Kidney (tissue), 22 donors: ENCODE measurements at places on chromosomes 7 and 10. TPM values are rescaled to one million over a fixed set of nuclear protein-coding genes. Genes with fewer than 3 reads are reported as not detected.

KLHL7 gene
- total RNA-seq: 20.6 TPM

TBXAS1 gene
- 33.6 TPM for total RNA-seq

DNA sequence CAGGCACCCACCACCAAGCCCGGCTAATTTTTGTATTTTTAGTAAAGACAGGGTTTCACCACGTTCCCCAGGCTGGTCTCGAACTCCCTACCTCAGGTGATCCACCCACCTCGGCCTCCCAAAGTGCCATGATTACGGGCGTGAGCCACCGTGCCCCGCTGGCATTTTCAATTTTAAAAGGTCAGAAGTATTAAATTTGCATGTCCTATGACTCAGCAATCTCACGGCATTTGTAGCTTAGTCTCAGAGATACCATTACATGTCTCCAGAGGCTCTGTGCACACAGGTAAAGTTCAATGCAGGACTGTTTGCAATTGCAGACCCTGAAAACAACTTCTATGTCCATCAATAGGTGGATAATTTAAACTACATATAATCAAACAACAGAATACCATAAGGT, 99.2 kb downstream of the DLG5 start:
- H3K4me3 ChIP-seq: no peak overlapping the region
- H3K27me3 ChIP-seq: no peaks in the 10 kb centered on the region
- no peaks in the 10 kb centered on the region for H3K36me3 ChIP-seq
- H3K27ac ChIP-seq: no peak overlapping the region
- DNase-seq: peak; percentile 7

GRCh38 chr10:90849956-90850749, 7.7 kb downstream of the HTR7 start:
- peaks cover under 1% of the 10 kb centered on the region for H3K27me3 ChIP-seq
- no peak overlapping the region for H3K27ac ChIP-seq
- no peak overlapping the region for H3K4me3 ChIP-seq
- H3K4me1 ChIP-seq: no peaks in the 10 kb centered on the region
- H3K36me3 ChIP-seq: no peaks in the 10 kb centered on the region

UTF1 gene
- total RNA-seq: not detected

PLXDC2 gene
- total RNA-seq: 42.1 TPM

TMEM209 gene
- 29.0 TPM for total RNA-seq

NAT16 gene
- total RNA-seq: not detected

NPC1L1 gene
- total RNA-seq: 0.88 TPM

DNA sequence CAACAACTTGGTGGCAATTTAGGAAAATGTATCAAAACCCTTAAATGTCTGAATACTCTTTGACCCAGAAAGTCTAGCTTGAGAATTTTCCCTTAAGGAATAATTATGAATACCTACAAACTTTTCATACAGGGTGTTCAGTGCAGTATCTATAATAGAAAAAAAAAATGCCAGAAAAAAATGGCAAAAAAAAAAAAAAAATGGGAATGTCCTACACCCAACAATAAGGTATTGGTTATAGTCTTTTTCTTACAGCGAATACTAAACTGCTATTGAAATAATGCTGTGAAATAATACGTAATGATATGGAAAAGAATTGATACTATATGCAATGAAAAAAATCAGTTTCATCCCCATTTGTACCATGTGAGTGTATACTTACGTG, 44.3 kb downstream of the ZNF800 start:
- peak overlapping the region; percentile 48 for H3K4me3 ChIP-seq
- DNase-seq: no peak
- no peak overlapping the region for H3K27ac ChIP-seq
- H3K36me3 ChIP-seq: no peaks in the 10 kb centered on the region
- no peaks in the 10 kb centered on the region for H3K27me3 ChIP-seq

UNCX gene
- total RNA-seq: 2.0 TPM

- no peaks in the 10 kb centered on the region for H3K27me3 ChIP-seq
- no peaks in the 10 kb centered on the region for H3K4me1 ChIP-seq
- no peaks in the 10 kb centered on the region for H3K36me3 ChIP-seq
- H3K27ac ChIP-seq: no peak overlapping the region
- H3K4me3 ChIP-seq: no peak overlapping the region
Measured at GRCh38 chr10:69651362-69651761, 21.3 kb downstream of the FAM241B start.

- H3K27ac ChIP-seq: no peak overlapping the region
- H3K4me1 ChIP-seq: no peaks in the 10 kb centered on the region
- peak; percentile 50 for DNase-seq
- H3K36me3 ChIP-seq: no peaks in the 10 kb centered on the region
Measured at GRCh38 chr7:27202018-27202861, 2.3 kb upstream of the HOXA13 start.

FGL2 gene
- 96.9 TPM for total RNA-seq

DNA sequence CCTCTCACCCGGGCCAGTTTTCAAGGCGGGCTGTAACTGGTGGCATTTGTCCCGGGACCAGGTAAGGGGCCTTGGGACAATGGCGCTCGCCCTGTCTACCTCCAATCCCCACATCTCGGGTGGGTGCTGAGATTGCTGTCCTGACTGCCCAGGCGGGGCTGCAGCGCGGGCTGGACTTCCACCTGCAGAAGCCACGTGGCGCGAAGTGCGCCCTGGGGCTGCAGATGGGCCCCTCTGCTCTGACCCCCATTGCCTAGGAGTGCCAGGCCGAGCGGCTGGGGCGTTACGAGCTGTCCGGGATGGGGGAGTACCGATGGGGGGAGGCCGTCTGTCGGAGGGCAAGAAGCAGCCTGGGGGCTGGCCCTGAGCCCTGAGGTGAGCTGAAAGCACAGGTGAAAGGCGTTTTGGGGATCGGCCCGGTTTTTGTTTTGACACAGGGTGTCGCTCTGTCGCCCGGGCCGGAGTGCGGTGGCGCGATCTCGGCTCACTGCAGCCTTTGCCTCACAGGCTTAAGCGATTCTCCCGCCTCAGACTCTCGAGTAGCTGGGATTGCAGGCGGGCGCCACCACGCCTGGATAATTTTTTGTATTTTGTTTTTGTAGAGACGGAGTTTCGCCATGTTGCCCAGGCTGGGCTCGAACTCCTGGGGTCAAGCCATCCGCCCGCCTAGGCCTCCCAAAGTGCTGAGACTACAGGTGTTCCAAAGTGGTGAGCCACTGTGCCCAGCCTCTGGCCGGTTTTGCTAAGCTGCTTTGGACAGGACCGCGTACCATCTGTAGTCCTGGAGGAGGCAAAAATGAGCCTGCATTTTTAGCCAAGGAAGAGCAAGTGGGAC, at the start of gene SFXN2:
Gene SFXN2, plus strand, starts transcription at position 16 of the 835 bp plus-strand sequence. CDS start 12,001 bp downstream, outside the sequence.
- H3K4me1 ChIP-seq: peaks cover 19% of the 10 kb centered on the region
- H3K36me3 ChIP-seq: no peaks in the 10 kb centered on the region
- no peaks in the 10 kb centered on the region for H3K27me3 ChIP-seq
- peak within 1 kb of the TSS; percentile 77 for H3K27ac ChIP-seq

- no peaks in the 10 kb centered on the region for H3K36me3 ChIP-seq
- no peak overlapping the region for H3K4me3 ChIP-seq
- H3K27ac ChIP-seq: no peak overlapping the region
Measured at GRCh38 chr7:134705716-134706115, 59.1 kb downstream of the BPGM start.
